Activated CD8-positive, alpha-beta memory T cell treated with anti-CD3 and anti-CD28 coated beads for 1 hour (primary cell): ENCODE measurements at places on chromosomes 13 and 19.
A peak's percentile ranks its signal among the peaks of the same experiment; 100 is the strongest.

DNA sequence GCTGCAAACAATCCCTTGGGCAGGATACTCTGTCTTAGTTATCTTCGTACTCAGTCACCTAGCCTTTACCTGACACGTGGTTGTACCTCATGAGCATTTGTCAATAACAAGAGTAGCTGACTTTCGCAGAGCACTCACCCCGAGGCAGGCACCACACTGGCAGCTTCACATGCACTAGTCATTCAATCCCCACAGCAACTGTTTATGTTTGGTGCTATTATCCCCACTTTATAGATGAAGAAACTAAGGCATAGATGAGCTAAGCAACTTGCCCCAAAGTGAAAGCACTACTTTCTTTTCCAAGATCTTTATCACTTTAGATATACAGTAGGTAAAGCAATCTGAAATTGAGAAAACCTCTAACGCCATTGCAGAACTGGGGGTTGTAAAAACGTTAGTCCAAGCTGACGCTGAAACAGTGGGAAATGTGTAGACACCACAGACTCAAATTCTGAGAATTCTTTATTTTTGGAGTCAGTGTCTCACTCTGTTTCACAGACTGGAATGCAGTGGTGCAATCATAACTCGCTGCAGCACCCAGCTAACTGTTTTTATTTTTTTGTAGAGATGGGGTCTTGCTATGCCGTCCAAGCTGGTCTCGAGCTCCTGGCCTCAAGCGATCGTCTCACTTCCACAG lies 446.0 kb downstream of the FOXO1 start:
- no peak for DNase-seq

DNA sequence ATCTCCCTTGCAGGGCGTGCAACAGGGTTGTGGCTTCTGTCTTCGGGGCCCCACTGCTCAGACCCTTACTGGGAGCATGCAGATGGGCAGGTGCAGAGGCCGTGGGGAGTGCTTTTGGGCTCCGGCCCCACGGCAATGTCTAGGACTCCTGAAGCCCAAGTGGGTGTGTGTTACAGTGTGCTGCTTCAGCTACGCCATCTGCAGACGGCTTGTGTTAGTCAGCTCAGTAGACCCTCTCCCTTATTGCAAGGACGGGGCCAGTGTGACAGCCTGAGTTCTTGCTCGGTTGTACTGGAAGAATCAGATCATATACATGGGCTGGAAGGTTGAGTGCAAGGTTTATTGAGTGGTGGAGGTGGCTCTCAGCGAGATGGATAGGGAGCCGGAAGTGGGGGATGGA lies 39.3 kb downstream of the DNAJC3 start:
- DNase-seq, result no peak

DNA sequence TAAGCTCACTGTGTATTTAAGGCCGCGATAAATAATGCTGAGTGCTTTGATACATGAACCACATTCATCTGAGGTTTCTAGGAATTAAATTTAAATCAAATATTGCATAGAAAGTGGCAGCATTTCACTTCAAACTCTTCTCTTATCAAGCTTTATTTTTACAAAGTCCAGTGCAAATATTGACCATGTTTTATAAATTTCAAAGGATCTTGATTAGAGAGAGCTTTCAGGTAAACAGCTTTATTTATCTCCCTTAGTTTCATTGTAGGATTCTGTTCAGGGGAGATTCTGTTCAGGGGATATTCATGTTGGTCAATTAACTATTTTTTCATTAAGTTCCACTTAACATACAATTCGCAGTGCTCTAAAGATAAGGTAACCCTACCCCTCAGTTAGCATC lies 249.7 kb upstream of the IRS2 start:
- no peak for DNase-seq

DNA sequence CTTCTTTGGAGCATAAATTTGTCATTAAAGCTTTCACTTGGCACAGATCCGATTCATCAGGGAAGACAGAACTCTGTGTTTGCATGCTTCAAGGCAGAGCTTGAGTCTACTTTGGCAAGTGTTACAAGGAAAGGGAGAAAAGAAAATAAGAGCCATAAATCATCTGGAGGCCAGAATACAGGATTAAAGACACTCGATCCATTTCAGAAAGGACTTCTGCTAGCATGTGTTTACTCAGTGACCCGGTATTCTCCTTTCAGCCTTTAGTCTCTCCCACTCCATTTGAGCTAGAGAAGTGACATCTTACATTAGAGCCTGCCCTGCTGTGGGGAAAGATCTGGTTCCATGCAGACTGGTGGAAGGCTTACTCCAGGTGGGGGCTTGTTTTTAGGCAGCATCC lies 306.4 kb downstream of the KLF5 start:
- no peak for DNase-seq

- DNase-seq, result no peak
Measured at GRCh38 chr13:80903911-80904310, 563.0 kb upstream of the SPRY2 start.

DNA sequence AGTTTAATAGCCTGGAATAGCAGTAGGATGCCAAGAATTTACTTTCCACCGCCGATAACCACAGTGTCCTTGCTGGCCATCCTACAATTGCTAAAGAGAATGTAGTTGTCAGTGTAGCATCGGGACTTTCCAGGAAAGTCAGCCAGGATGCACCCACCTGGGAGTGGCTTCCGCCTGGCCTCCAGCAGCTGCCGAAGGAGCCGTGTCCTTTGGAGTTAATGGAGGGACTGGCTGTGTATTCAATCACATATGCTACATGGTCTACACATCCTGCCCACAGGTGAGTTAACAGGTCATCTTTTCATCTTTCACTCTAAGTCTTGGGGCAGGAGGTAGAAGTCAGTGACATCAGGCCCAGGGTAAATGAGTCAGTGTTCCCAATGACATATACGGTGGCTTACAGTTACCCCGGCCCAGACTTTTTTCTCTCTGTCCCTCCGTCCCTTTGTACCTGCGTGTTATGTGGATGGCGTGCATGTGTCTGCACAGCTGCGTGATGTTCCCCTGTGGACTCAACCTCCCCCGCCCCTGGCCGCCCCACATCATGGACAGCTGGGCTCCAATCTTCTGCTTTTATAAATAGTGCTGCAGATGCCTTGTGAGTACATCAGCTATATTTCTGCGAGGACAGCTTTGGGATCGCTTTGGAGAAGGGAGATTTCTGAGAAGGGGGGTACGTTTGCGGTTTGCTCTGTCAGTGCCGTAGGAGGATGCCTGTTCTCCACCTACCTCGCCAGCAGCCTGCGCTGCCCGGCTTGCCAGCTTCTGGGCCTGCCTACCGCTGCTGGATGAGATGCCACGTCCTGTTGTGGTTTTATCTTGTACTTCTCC lies 63.1 kb downstream of the ATP11A start:
- DNase-seq, result no peak

GRCh38 chr13:47886314-47886713 lies 114.8 kb downstream of the SUCLA2 start:
- no peak for DNase-seq

GRCh38 chr13:26784704-26785639 lies 24.4 kb upstream of the GPR12 start:
- no peak for DNase-seq

DNA sequence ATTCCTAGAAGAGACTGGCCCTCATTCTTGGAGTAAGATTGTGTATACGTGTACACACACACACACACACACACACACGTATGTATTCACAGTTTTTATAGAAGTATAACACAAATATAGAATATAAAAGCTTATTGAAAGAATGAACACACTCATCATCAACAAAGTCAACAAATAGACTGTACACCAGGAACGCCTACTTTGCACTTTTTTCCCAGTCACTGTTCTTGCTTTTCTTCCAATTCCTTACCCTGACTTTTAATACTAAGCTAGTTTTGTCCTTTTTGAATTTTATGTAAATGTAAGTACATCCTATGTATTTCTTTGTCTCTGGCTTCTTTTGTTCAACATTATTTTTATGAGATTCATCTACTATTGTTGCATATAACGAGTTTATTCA lies 264.5 kb downstream of the MAB21L1 start:
- no peak for DNase-seq

GRCh38 chr19:43562698-43563241 lies 12.6 kb downstream of the XRCC1 start:
- peak; percentile 54 for DNase-seq

DNA sequence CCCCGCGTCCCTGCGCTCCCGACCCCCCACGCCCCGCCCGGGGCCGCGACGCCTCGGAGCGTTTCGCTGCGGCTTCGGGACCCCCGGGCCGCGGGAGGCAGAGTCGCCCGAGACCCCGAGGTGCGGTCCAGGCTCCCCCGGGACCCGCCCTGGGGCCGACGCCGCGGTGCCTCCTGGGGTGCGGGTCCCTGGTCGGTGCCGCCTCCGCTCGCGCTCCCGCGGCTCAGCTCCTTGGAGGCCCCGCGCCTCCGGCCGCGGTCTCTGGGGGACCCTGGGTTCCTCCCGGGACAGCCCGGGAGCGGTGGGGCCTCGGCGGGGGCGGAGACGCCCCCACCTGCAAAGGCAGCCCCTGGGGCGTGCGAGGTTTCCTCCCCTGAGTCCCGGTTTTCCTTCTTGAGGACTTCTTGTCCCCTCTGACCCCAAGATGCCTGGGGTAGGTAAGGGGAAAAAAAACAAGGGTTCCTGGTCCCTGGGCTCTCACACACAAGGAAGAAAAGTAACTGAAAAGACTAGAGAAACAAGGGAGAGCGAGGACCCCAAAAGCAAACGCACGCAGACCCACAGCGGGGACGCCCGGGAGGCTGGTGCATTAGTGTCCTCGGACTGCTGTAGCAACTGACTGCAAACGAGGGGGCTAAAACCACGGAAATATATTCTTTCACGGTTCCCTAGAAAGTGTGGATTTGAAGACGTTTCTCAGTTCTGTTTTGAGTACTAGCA lies 740 bp downstream of the ZNF555 start:
- DNase-seq, result no peak

- no peak for DNase-seq
Measured at GRCh38 chr19:38145623-38146022, 78.4 kb downstream of the DPF1 start.

GRCh38 chr19:496112-496665 lies at the start of gene MADCAM1:
TSS of gene MADCAM1 (plus strand) at chr19:496486. CDS start at chr19:496500, 14 bp downstream.
- DNase-seq, result no peak

- no peak for DNase-seq
Measured at GRCh38 chr13:112838842-112839117, 130.2 kb upstream of the MCF2L start.

DNA sequence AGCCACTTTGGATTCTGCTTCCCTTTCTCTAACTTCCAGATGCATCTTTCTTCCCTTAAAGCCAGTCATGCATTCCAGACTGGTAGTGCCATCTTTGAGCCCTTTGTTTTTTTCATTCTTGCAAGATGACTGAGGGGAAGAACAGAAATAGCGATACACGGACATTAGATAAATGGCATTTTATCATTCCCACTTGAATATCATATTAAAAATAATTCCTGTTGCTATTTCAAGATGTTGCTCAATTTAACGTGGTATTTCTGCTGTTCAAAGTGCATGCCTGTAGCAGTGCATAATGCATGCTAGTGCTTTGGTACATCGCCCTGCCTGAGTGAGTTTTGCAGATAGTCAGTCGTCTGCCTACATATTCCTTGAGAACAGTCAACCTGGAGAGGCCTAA lies 140.6 kb upstream of the FRY start:
- no peak for DNase-seq

GRCh38 chr13:80973721-80974120 lies 632.8 kb upstream of the SPRY2 start:
- DNase-seq, result no peak

DNA sequence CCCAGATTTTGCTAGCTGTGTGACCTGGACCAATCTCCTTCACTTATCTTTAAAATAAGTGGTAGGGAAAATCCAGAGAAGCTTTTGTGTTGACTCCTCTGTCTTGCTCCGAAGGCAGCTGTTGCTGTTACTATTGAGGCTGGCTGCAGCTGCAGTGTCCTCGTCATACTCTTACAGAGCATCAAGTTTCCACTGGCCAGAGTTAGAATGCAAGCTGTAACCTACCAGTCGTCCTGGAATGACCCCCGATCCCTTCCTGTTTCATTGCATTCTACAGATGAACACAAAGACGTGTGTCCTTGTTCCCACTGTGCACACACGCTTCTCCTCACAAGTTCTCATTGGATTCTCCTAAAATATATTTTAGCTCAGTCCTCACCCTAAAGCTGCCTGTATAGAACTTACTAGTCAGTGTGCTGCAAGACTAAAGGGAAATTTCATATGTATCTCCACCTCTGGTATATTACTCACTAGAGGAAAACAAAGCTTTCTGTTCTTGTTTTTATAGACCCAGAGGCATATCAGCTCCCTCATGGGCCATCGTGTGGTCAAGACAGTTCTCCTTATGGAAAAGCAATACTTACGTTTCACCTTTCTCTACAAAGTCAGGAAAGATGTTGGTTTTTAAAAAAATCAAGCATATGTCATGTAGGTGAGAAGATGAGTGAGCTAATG lies 589.8 kb downstream of the LMO7 start:
- no peak for DNase-seq

GRCh38 chr13:39847336-39847735 lies 191.9 kb downstream of the COG6 start:
- no peak for DNase-seq

- DNase-seq, result no peak
Measured at GRCh38 chr13:100235311-100235901, 146.5 kb downstream of the PCCA start.

DNA sequence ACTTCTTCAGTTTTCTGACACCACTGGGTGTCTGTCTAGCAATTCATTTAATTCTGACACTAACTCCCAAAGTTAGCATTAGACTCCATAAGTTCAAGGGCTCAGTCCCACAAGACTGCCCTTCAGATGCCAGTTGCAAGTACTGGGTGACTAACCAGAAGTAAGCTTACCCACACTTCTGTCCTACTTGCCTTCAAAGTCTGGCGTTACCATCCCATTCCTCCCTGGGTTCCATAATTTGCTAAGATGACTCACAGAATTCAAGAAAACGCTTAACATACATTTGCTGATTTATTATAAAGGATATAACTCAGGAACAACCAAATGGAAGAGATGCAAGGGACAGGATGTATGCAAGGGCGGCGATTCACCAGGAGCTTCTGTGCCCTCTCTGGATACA lies 45.5 kb upstream of the NPAS1 start:
- no peak for DNase-seq

DNA sequence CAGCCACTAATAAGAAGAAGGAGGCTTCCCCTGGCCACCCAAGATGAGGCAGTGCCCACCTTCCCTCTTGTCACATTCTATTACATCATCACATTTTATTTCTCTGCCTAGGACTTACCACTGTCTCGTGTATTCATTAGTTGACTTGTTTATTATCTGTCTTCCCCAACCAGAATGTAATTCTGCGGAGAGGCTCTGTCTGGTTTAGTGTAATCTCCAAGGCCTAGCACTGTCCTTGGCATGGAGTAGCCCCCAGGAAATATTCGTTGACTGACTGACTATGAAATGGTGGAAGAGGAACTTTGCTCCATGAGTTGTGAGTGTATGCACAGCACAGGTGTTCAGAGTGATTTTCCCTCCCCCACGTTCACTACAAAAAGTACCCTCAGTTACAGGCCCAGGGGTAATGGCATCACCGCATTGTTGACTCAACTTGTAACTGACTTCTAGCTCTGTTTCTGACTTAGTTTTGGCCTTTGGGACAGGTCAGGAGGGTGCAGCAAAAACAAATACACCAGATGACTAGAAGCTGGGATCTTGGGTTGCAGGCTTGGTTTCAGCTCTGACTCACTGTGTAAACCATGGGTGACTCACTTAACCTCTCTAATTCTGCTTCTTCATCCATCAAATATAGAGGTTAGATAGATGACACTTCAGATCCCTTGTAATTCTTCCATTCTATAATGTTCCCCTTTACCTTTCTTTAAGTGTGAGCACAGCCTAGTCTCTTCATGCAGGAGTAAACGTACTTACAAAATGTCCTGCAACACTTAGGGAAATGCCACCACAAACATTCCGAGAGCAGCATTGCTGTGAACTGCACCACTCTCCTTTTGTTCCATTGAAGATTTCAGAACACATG lies 229.7 kb downstream of the KCNRG start:
- no peak for DNase-seq

- DNase-seq, result no peak
Measured at GRCh38 chr13:27774651-27775050, 17.6 kb upstream of the GSX1 start.
